Activated naive CD8-positive, alpha-beta T cell treated with anti-CD3 and anti-CD28 coated beads, Interleukin-2, amount 10 ng/mL, durations not matched to agents 7 days and 5 days (primary cell): ENCODE measurements at places on chromosomes 13 and 19. TPM values are rescaled to one million over a fixed set of nuclear protein-coding genes. Genes with fewer than 3 reads are reported as not detected.

DNA sequence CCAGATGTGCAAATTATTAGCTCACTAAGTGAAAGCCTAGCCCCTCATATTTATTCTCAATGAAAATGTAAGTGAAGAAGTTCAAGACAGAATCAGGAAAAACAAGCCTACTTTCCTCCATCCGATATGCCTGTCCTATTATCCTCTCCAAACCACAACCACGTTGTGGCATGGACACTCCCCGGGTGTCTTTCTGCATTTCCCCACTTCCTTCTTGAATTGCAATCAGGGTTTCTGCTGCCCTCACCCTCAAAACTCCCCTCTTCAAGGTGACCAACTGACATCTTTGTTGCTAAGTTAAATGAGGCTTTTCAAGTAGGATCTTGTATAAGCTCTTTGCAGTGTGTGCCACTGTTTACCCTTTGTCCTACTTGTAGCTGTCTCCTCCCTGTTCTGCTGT is 11.8 kb downstream of the SLC25A30 start:
- no peaks in the 10 kb centered on the region for H3K27me3 ChIP-seq
- H3K4me3 ChIP-seq = no peak overlapping the region
- H3K36me3 ChIP-seq = peaks cover 45% of the 10 kb centered on the region
- DNase-seq = no peak
- H3K4me1 ChIP-seq = peaks cover 16% of the 10 kb centered on the region

The CCDC194 gene
- total RNA-seq = 5.4 TPM

GRCh38 chr13:23945612-23946011 is 48.3 kb upstream of the C1QTNF9B start:
- no peak overlapping the region for H3K27ac ChIP-seq
- peaks cover 24% of the 10 kb centered on the region for H3K27me3 ChIP-seq
- H3K36me3 ChIP-seq = no peaks in the 10 kb centered on the region

The ETV2 gene
- 1.9 TPM for total RNA-seq

- no peak for DNase-seq
- H3K27ac ChIP-seq = no peak overlapping the region
- H3K36me3 ChIP-seq = peaks cover 29% of the 10 kb centered on the region
Observed at GRCh38 chr13:102873653-102874052, 27.8 kb downstream of the ERCC5 start.

DNA sequence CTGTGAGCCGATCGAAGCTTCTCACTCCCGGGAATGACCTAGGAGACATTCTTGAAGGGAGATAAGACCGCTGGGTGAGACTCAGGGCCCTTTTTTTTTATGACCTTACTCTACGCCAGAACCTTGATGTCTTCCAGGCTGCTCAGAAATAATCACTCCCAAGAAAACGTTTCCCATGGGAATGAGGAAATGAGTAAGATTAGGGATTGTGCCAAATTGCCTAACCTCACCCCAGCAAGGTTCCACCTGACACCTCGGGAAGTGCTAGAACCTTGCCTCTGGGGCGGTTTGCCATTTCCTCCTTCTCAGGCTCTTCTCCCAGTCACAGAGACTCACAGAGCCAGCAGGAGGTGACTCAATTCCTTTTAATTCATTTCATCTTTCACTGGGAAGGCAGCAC is 2.3 kb downstream of the SLC46A3 start:
- peaks cover 12% of the 10 kb centered on the region for H3K36me3 ChIP-seq
- H3K27me3 ChIP-seq = no peaks in the 10 kb centered on the region
- H3K4me1 ChIP-seq = peaks cover 20% of the 10 kb centered on the region
- no peak overlapping the region for H3K4me3 ChIP-seq
- DNase-seq = no peak
- no peak overlapping the region for H3K27ac ChIP-seq

DNA sequence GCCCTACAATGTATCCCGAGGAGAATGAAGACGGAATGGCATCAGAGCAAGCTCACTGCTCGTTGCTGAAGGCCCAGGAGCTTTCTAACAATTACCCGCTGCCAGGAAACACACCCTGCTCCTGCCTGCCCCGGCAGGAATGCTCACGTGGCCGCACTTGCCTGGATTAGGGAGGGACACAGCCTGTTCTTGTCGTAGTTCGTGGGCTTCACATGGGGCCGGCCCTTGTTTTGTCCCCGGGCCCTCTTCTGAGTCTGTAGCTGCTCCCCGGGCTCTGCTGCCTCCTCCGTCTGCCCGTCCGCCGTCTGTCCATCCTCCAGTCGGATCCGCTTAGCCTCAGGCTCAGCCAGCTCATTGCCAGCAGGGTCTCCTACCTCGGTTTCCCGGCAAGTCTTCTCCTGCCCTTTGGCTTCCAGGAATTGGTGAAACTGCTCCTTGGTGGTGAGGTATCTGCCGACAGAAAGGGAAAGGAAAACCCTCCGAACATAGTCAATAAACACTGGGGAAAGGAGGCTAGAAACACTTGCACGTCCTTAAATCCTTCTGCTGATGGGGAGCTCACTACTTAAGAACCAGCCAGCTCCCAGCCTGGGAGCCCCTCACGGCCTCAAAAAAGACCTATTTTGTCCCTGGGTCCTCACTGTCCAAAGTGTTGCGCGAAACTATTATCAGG is 941 bp downstream of the DUS3L start:
- DNase-seq = no peak
- peak overlapping the region; percentile 100 for H3K27ac ChIP-seq
- no peaks in the 10 kb centered on the region for H3K27me3 ChIP-seq
- peaks cover 5% of the 10 kb centered on the region for H3K4me1 ChIP-seq
- peak overlapping the region; percentile 94 for H3K4me3 ChIP-seq

GRCh38 chr19:2536461-2536860 is 60.5 kb downstream of the GADD45B start:
- no peak overlapping the region for H3K4me3 ChIP-seq
- no peak overlapping the region for H3K27ac ChIP-seq
- peaks cover 1% of the 10 kb centered on the region for H3K36me3 ChIP-seq
- no peak for DNase-seq
- H3K4me1 ChIP-seq = peaks cover 17% of the 10 kb centered on the region

The LGI4 gene
- total RNA-seq = 0.44 TPM

- H3K4me1 ChIP-seq = peaks cover 4% of the 10 kb centered on the region
- no peak overlapping the region for H3K4me3 ChIP-seq
- H3K27me3 ChIP-seq = peaks cover under 1% of the 10 kb centered on the region
- H3K36me3 ChIP-seq = no peaks in the 10 kb centered on the region
- no peak overlapping the region for H3K27ac ChIP-seq
Observed at GRCh38 chr19:49383599-49383998, 4.5 kb upstream of the KASH5 start.

DNA sequence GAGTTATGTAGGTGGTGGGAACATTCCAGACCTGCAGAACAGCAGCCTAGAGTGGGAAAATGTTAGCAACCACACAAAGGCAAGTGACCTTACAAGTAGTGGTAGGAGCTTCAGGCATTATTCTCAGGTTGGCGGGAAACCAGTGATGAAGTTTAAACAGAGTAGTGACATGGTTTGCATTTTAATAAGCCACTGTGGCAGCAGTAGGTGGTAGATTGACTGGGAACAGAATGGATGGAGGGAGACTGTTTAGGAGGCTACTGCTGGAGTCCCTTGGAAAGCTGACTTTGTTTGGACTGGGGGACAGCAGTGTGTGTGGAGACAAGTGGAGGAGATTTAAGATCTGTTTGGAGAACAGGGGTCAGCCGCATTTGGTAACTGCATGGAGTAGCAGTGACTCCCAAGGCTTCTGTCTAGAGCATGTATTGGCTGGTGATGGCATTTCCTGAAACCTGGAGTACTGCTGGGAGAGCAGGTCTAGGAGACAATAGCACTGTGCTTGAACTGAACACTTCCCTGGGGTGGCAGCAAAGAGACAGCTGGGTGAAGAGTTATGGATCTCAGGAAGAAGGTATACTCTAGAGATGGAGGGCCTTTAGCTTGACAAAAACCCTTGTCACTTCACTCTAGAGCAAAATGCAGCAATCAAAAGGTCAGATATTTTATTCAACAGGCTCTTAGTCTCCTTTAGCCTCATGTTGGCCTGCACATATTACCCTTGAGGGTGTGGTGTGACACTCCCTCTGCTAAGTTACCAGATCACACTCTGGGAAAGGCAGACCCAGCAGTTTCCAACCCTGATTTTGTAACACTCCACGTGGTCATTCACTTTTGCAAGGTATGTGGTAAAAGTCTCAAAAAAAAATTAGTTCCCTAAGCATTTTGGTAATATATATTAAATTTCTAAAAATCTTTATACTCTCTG is 70.3 kb downstream of the DHRS12 start:
- no peak overlapping the region for H3K27ac ChIP-seq
- no peak for DNase-seq
- H3K4me3 ChIP-seq = no peak overlapping the region
- peaks cover 14% of the 10 kb centered on the region for H3K36me3 ChIP-seq
- H3K27me3 ChIP-seq = no peaks in the 10 kb centered on the region
- H3K4me1 ChIP-seq = peaks cover 14% of the 10 kb centered on the region

GRCh38 chr19:14138576-14139265 is 2.3 kb upstream of the ASF1B start:
- H3K4me1 ChIP-seq = peaks cover 30% of the 10 kb centered on the region
- peak overlapping the region; percentile 61 for H3K27ac ChIP-seq
- H3K4me3 ChIP-seq = peak overlapping the region; percentile 67
- H3K36me3 ChIP-seq = peaks cover 15% of the 10 kb centered on the region
- H3K27me3 ChIP-seq = no peaks in the 10 kb centered on the region

The ZNF256 gene
- total RNA-seq = 16.0 TPM

The F10 gene
- total RNA-seq = not detected

DNA sequence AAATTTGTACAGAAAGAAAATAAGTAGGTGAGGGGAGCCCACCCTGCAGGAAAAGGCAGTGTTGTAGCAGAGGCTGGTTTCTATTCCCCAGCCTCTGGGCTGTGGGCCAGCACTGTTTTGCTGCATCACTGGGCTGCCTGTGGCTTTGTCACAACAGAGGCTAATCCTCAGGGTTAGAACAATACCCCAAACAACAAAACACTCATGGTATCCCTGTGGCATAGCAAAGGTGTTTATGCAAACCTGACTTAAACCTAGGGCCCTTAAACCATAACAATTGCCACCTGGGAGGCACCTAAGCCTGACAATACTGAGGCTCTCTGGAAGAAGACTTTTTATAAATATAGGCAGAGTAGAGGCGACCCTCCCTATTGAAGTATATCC is 314.7 kb downstream of the OLFM4 start:
- H3K27ac ChIP-seq = no peak overlapping the region
- H3K4me1 ChIP-seq = no peaks in the 10 kb centered on the region
- H3K27me3 ChIP-seq = no peaks in the 10 kb centered on the region
- no peaks in the 10 kb centered on the region for H3K36me3 ChIP-seq
- no peak overlapping the region for H3K4me3 ChIP-seq
- no peak for DNase-seq

DNA sequence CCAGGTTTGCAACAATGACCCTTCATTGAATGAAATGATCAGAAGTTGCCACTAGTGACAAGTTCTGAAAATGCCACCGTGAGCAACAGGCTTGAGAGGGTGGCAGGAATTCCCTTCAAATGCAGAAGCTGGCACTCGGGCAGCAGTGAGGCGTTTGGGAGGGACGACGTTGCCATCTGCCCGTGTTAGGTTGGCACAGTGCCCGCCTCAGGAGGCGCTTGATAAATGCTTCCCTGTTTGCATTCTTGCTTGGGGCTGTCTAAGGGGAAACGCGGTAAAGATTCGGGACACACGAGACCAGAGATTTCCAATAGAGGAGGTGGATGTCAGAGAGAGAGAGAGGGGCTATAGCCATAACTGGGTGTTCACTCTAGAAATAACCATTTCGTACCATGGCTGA is 101.9 kb downstream of the TEX29 start:
- no peak overlapping the region for H3K27ac ChIP-seq
- H3K36me3 ChIP-seq = no peaks in the 10 kb centered on the region
- no peak overlapping the region for H3K4me3 ChIP-seq
- H3K4me1 ChIP-seq = no peaks in the 10 kb centered on the region
- no peaks in the 10 kb centered on the region for H3K27me3 ChIP-seq
- DNase-seq = no peak

DNA sequence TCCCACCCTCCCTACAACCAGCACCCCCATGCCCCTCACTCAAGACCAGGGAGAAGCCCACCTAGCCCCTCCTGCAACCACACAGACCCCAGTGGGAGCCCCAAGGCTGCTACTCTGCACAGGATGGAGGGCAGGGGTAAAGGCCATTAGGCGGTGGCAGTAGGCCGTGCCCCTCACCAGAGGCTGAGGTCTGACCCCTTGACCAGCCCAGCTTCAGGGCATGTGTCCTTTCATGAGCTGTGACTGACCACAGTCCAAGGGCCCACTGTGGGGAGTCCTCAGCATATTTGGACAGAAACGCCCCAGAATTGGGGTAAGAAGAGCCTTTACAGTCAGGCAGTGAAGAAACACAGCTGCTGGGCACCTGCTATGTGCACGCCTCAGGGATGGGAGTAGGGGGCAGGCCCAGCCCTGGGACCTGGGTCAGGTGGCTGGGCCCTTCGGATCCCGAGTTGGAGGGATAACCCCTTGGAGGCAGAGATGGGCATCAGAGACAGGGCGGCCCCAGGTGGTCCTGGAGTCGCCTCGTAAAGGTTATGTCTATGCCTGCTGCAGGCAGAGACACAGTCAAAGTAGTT is 1.7 kb upstream of the RPS5 start:
- no peaks in the 10 kb centered on the region for H3K27me3 ChIP-seq
- H3K27ac ChIP-seq = peak overlapping the region; percentile 96
- H3K4me3 ChIP-seq = peak overlapping the region; percentile 96
- H3K4me1 ChIP-seq = peaks cover 27% of the 10 kb centered on the region
- DNase-seq = no peak

DNA sequence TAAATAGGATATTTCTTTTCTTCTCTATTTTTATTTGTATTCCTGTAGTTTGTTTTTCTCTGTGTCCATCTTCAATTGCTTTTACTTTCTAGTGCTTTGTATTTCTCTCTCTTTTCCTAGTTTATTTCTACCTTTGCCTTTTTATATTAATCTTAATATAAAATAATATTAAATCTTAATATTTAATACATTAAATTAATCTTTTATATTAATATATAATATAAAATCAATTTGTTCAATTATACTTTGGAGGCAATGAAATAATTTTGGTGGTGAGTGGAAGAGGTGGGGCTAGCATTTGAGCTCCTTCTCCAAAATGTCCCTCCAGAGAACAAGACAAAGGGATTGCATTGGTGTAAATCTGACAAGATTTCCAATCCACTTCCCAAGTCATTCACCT is 6.3 kb upstream of the CPB2 start:
- no peak overlapping the region for H3K27ac ChIP-seq
- peaks cover 8% of the 10 kb centered on the region for H3K4me1 ChIP-seq
- H3K27me3 ChIP-seq = peaks cover 27% of the 10 kb centered on the region
- DNase-seq = no peak
- no peak overlapping the region for H3K4me3 ChIP-seq
- H3K36me3 ChIP-seq = peaks cover 2% of the 10 kb centered on the region

GRCh38 chr19:54376610-54377285 is 12.0 kb upstream of the LAIR1 start:
- no peak for DNase-seq
- peaks cover 6% of the 10 kb centered on the region for H3K36me3 ChIP-seq
- H3K4me3 ChIP-seq = peak overlapping the region; percentile 26
- H3K4me1 ChIP-seq = peaks cover 61% of the 10 kb centered on the region

- no peaks in the 10 kb centered on the region for H3K36me3 ChIP-seq
- H3K4me1 ChIP-seq = no peaks in the 10 kb centered on the region
- H3K27ac ChIP-seq = no peak overlapping the region
Observed at GRCh38 chr13:110266983-110267382, 40.0 kb downstream of the COL4A1 start.

The TMEM161A gene
- 30.5 TPM for total RNA-seq

The ADM5 gene
- total RNA-seq = 4.1 TPM

GRCh38 chr13:37382146-37382545 is 216.4 kb downstream of the POSTN start:
- H3K27me3 ChIP-seq = no peaks in the 10 kb centered on the region
- H3K4me1 ChIP-seq = no peaks in the 10 kb centered on the region
- H3K4me3 ChIP-seq = no peak overlapping the region
- no peak overlapping the region for H3K27ac ChIP-seq

The PNKP gene
- total RNA-seq = 160 TPM

GRCh38 chr19:51688671-51689571 is 4.2 kb upstream of the SPACA6 start:
- peak; percentile 47 for DNase-seq
- H3K36me3 ChIP-seq = peaks cover 4% of the 10 kb centered on the region
- H3K4me3 ChIP-seq = peak overlapping the region; percentile 81
- peaks cover 4% of the 10 kb centered on the region for H3K4me1 ChIP-seq
- peak overlapping the region; percentile 32 for H3K27ac ChIP-seq

The CEACAM21 gene
- total RNA-seq = 75.5 TPM
